Mammary microvascular endothelial cell (primary cell): ENCODE measurements at places on chromosomes 3 and 15. TPM values are rescaled to one million over a fixed set of nuclear protein-coding genes. Genes with fewer than 3 reads are reported as not detected.

CGNL1 gene
- total RNA-seq, result 2.5 and 2.6 TPM in 2 replicates

LMCD1 gene
- total RNA-seq, result 14.1 and 15.3 TPM in 2 replicates

GRAMD2A gene
- total RNA-seq, result 0.20 and 0.47 TPM in 2 replicates

IL20RB gene
- 0.07 TPM in 1 of 2 replicates, not detected in the other for total RNA-seq

UBAP1L gene
- total RNA-seq, result 0.20 and 1.3 TPM in 2 replicates

BCHE gene
- total RNA-seq, result 0.39 and 1.2 TPM in 2 replicates

GOLGA8S gene
- 0.07 TPM in 1 of 2 replicates, not detected in the other for total RNA-seq

EIF4E3 gene
- 2.8 and 3.7 TPM in 2 replicates for total RNA-seq

SOX14 gene
- total RNA-seq, result not detected in 2 replicates

CCDC33 gene
- not detected in 2 replicates for total RNA-seq

NDUFB5 gene
- total RNA-seq, result 114 and 123 TPM in 2 replicates

OR5K4 gene
- total RNA-seq, result not detected in 2 replicates

UBA7 gene
- total RNA-seq, result 36.6 and 46.2 TPM in 2 replicates

PLCH1 gene
- total RNA-seq, result not detected in 2 replicates

DUOXA2 gene
- not detected in 2 replicates for total RNA-seq

GOLGA8N gene
- 0.27 and 0.34 TPM in 2 replicates for total RNA-seq

NEK10 gene
- 0.13 and 0.30 TPM in 2 replicates for total RNA-seq

ERC2 gene
- 0.05 and 0.13 TPM in 2 replicates for total RNA-seq

SPTSSB gene
- not detected in 2 replicates for total RNA-seq

TMEM158 gene
- total RNA-seq, result 3.3 and 3.5 TPM in 2 replicates

GOLGA8T gene
- total RNA-seq, result not detected in 2 replicates

TGM5 gene
- not detected in 2 replicates for total RNA-seq

WDR82 gene
- 46.0 and 47.0 TPM in 2 replicates for total RNA-seq

C2CD4A gene
- 0.15 TPM in 1 of 2 replicates, not detected in the other for total RNA-seq

AP4E1 gene
- total RNA-seq, result 7.0 and 8.0 TPM in 2 replicates

MYRIP gene
- 3.8 and 4.9 TPM in 2 replicates for total RNA-seq

CCK gene
- not detected in 2 replicates for total RNA-seq

CNOT10 gene
- total RNA-seq, result 11.6 and 15.2 TPM in 2 replicates

CHRNA5 gene
- 3.9 and 7.2 TPM in 2 replicates for total RNA-seq

ZBTB38 gene
- 96.4 and 103 TPM in 2 replicates for total RNA-seq

PPP1R14D gene
- not detected in 2 replicates for total RNA-seq

SLC2A2 gene
- total RNA-seq, result 0.05 TPM in 1 of 2 replicates, not detected in the other

MFN1 gene
- total RNA-seq, result 29.6 and 30.4 TPM in 2 replicates

MITF gene
- total RNA-seq, result 3.1 and 3.2 TPM in 2 replicates

SYNPR gene
- total RNA-seq, result not detected in 2 replicates

ZNF660 gene
- 0.33 and 0.49 TPM in 2 replicates for total RNA-seq
